ENCODE measurements at places on chromosomes 6 and 20. TPM values are rescaled to one million over a fixed set of nuclear protein-coding genes. Genes with fewer than 3 reads are reported as not detected.

Gene CST5
- not detected for total RNA-seq

Gene OLIG3
- total RNA-seq, result not detected

Gene WFDC10B
- not detected for total RNA-seq

Gene YTHDF1
- total RNA-seq, result 40.8 TPM

Gene BACH2
- 2.9 TPM for total RNA-seq

Data from vein endothelial cell (primary cell).